Ovary (tissue), 10 donors: ENCODE measurements at places on chromosomes 13 and 19.
A peak's percentile ranks its signal among the peaks of the same experiment; 100 is the strongest.

DNA sequence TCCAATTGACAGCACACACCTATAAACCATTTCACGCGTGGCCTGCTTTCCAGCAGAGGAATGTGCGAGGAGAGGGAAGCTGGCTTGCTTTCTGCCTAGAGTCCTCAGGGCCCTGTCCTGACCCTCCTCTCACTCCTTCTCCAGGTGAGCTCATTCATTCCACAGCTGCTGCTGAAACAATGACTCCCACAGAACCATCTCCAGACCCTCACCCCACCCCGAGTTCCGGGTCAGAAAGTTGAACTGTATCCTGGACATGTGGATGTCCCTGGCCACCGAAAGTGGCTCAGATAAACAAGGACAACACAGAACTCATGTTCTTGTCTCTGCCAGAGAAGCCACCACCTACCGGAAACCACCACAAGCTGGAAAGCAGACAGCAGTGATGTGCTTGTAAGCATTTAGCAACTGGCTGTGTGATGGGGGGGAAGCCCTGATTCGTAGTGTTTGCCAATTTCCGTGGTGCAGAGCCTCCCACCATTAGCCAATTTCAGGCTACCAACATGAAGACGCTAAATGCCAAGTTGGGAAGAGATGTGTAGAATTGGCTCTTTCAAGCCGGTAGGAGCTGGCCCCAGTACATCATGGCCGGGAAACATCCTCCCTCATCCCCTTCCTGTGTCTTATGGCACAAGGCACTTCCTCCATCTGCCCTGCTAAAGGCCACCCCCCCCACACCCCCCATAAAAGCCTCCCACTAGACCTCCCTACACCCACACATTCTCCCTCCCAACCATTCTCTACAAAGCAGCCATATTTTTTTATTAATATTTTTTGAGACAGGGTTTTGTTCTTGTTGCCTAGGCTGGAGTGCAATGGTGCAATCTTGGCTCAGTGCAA lies 5.0 kb downstream of the SYCE2 start:
- no peak for DNase-seq

- peak; percentile 35 for DNase-seq
These were observed 934 bp downstream of the N4BP2L2 start for GRCh38 chr13:32537580-32538142.

- no peak for DNase-seq
These were observed 457.6 kb upstream of the GPC6 start for GRCh38 chr13:92769046-92769445.

GRCh38 chr19:19423322-19423721 lies 17.8 kb downstream of the GATAD2A start:
- no peak for DNase-seq

- DNase-seq = no peak
These were observed 15.6 kb upstream of the HSH2D start for GRCh38 chr19:16127776-16128371.

DNA sequence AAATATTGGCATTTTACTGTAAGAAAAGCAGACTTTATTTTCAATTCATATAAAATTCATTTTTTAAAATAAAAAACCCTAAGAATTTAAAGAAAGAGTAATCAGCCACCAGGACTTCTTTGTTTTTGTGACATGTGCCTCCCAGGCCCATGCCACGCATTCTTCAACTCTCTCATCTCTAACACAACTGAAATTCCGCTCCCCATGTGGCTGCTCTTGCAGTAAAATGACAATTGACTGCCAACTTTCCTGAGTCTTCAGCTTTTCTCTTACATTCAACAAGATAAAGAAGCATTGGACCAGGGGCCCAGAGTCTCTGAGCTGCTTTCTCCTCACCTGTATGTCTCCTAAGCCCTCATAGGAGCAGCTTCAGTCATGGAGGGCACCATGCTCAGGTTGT lies 372.1 kb downstream of the UQCRFS1 start:
- no peak for DNase-seq

- peak; percentile 64 for DNase-seq
These were observed 30.9 kb downstream of the COL4A1 start for GRCh38 chr13:110275931-110276552.

GRCh38 chr19:18633321-18633720 lies 3.5 kb upstream of the KLHL26 start:
- no peak for DNase-seq

- DNase-seq = no peak
These were observed at the start of gene ITGBL1 for GRCh38 chr13:101452519-101453485. TSS of gene ITGBL1 (plus strand) at chr13:101452675. CDS start at chr13:101452834, 159 bp downstream.
